Choroid plexus epithelial cell (primary cell): ENCODE measurements at places on chromosomes 1 and 21.

DNA sequence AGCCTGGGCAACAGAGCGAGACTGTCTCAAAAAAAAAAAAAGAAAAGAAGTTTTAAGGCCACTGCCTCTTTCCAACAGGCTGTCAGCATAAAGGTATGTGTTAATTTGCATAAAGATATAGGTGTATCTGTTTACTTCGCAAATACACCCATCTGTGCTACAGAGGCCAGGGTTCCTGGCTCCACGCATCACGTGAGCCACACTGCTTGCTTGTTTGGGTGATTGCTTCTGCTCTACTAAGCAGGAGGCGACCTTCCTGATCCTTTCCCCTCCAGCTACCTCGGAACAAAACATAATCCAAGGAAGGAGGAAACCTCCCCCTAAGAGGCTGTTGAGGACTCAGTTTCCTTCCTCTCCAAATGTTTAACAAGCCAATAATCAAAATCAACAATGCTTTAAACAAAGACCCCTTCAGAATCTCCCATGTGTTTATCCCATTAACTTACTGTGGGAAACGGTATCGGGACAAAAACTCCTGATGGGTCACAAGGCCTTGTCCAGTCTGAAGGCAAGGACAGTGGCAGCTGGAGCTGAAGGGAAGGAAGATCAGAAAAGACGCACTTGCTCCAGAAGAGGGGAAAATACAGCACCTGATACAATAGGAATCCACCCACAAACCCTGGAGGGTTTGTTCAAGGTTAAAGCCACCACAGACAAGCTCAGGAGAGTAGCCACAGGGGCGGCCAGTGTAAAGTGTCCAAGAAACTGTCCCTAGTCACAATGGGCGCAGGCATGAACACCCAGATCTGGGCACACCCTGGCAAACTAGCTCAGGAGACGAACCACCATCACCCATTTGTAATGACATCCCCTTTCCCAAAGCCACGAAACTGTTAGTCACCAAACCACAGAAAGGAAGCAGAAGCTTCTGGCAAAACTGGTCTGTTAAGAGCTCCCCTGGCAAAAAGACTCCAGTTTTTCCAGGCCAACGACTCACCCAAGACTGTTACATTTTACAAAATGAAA is 17.2 kb downstream of the CTNNBIP1 start:
- DNase-seq = peak; percentile 56

GRCh38 chr1:198416296-198416695 is 124.2 kb downstream of the ATP6V1G3 start:
- DNase-seq = peak; percentile 34

DNA sequence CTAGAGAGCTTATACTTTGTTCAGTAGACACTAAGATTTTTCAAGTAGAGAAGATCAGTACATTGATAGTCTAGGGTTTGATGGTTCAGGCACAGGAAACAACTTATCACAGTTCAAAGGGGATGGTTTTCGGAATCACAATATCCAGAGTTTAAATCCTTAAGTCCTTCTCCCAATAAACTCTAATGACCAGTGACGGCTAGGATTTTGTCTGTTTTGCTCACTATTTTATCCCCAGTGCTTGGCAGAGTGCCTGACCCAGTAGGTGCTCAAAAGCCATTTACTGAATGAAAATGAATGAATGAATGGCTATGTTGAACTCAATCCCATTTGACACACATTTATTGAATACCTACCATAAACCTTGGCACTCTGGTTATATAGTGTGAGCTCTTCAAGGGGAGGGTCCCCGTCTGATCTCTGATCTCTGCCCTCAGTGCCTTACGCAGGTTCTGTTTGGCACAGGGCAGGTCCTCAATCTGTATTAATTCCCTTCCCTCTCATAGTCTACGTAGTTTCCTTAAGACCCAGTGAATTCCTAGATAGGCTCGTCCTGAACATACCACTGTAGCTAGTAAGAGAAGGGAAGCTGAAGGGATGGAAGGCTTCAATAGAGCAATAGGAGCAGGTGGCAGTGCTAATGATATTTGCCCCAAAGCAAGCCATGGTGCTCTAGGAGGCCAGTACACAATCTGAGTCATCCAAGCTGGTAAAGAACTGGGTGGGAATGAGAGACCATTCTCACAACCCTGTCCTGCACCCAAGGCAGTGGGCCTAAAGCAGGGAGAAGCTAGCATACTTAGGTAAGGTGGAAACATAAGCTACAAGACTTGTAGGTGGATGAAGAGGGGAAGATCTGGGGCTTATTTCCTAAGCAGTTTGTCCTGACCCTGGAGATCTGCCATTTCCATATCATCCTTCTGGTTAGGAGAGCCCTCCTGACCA is 53.4 kb downstream of the DMAP1 start:
- DNase-seq = no peak

- DNase-seq = peak; percentile 87
Observed at GRCh38 chr1:171434717-171435346, 50.5 kb upstream of the PRRC2C start.

GRCh38 chr1:162284206-162284955 is 92.3 kb downstream of the SPATA46 start:
- DNase-seq = peak; percentile 55

GRCh38 chr1:14608308-14608707 is 9.8 kb downstream of the KAZN start:
- DNase-seq = no peak

- DNase-seq = no peak
Observed at GRCh38 chr1:85135392-85135798, 65.4 kb downstream of the SYDE2 start.

GRCh38 chr21:26877018-26877417 is 31.8 kb upstream of the ADAMTS1 start:
- DNase-seq = no peak
